Activated B cell treated with CpG ODN at 0.5 μM for 24 hours (primary cell): ENCODE measurements at places on chromosomes 13 and 19. TPM values are rescaled to one million over a fixed set of nuclear protein-coding genes. Genes with fewer than 3 reads are reported as not detected.

DCLK1 gene
- not detected in 2 replicates for total RNA-seq

CLEC4G gene
- total RNA-seq: 0.55 and 0.78 TPM in 2 replicates

- no peak overlapping the region for H3K4me3 ChIP-seq
- DNase-seq: no peak
- H3K27ac ChIP-seq: no peak overlapping the region
- H3K27me3 ChIP-seq: no peaks in the 10 kb centered on the region
These were observed 49.7 kb downstream of the CRTC1 start for GRCh38 chr19:18733196-18733647.

GIPR gene
- total RNA-seq: 0.49 and 0.69 TPM in 2 replicates

- no peaks in the 10 kb centered on the region for H3K27me3 ChIP-seq
- no peak overlapping the region for H3K4me3 ChIP-seq
- DNase-seq: no peak
- H3K4me1 ChIP-seq: peaks cover 33% of the 10 kb centered on the region
- no peak overlapping the region for H3K27ac ChIP-seq
- no peaks in the 10 kb centered on the region for H3K36me3 ChIP-seq
These were observed 130.6 kb downstream of the DLEU7 start for GRCh38 chr13:50712881-50713280.

- peaks cover 11% of the 10 kb centered on the region for H3K27me3 ChIP-seq
- H3K36me3 ChIP-seq: no peaks in the 10 kb centered on the region
- DNase-seq: no peak
- no peak overlapping the region for H3K27ac ChIP-seq
- H3K4me1 ChIP-seq: peaks cover 2% of the 10 kb centered on the region
- no peak overlapping the region for H3K4me3 ChIP-seq
These were observed 78.0 kb downstream of the STARD13 start for GRCh38 chr13:33207615-33207961.

DNA sequence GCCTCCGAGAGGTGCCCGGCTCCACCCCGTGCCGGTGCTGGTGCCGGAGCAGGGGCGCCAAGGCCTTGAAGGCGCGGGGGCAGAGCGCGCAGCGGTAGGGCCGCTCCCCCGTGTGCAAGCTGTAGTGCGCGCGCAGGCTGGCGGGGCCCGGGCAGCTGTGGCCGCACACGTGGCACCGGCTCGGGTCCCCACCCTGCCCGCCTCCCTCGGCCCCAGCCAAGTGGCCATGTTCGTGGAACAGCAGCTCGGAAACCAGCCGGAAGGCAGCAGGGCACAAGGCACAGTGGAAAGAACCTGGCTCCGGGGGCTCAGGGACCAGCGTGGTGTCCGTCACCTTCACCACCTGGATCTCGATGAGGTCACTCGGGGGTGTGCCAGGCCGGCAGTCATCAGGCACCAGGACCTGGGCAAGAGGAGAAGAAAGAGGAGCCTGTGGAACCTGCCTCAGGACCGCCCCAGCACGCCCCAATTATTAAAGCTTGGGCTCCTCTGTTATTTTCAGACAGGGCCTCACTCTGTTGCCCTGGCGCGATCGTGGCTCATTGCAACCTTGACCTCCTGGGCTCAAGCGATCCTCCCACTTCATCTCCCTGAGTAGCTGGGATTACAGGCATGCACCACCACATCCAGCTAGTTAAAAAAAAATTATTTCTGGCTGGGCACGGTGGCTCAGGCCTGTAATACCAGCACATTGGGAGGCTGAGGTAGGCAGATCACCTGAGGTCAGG lies 2.0 kb downstream of the ZNF784 start:
- no peak overlapping the region for H3K4me3 ChIP-seq
- H3K27me3 ChIP-seq: no peaks in the 10 kb centered on the region
- DNase-seq: no peak
- H3K4me1 ChIP-seq: peaks cover 17% of the 10 kb centered on the region
- H3K36me3 ChIP-seq: peaks cover 18% of the 10 kb centered on the region
- no peak overlapping the region for H3K27ac ChIP-seq

GRCh38 chr19:44644402-44645016 lies 799 bp downstream of the PVR start:
- H3K4me3 ChIP-seq: peak overlapping the region; percentile 44
- no peak overlapping the region for H3K27ac ChIP-seq
- H3K4me1 ChIP-seq: peaks cover 5% of the 10 kb centered on the region
- H3K27me3 ChIP-seq: peaks cover 33% of the 10 kb centered on the region

DNA sequence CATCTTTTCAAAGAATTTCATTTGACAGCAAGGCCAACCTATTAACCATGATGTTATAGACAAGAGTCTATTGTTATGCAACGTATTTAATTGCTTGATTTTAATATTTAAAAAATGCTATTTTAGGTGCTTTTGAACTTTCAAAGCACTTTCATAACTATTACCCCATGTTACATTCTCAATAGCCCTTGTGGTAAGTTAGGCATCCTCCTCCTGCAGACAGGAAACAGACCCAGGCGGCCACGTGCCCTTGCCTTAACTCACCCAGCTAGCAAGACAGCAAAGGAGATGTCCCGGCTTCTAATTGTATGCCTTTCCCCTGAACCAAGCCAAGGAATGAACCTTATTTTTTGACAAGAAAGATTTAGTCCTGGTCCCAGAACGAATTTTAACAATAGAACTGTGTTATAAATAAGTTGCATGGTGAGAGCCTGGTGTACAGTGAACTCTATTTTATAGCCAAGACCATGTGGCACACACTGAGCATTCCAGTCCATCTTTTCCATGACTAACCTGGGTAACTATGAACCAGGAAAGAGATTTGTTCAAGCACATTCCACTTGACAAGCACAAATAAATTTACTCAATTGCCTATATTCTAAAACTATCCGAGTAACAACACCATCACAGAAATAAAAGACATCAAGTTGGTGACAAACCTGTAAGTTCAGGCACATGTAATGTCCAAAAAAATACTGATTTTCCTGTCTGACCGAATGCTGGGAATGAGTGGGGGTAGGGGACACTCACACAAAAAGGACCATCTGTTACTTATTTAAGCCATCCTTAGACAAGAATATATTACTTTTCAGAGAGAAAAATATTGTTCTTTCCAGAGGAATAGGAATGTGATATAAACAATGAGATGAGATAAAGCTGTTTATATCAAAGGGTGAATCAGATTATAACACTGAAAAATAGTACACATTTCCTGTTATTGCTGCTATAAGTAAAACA lies 163.0 kb downstream of the EFNB2 start:
- H3K27ac ChIP-seq: no peak overlapping the region
- no peaks in the 10 kb centered on the region for H3K36me3 ChIP-seq
- DNase-seq: no peak

GRCh38 chr13:80083853-80084676 lies 256.9 kb downstream of the SPRY2 start:
- H3K36me3 ChIP-seq: no peaks in the 10 kb centered on the region
- no peak overlapping the region for H3K27ac ChIP-seq
- no peaks in the 10 kb centered on the region for H3K4me1 ChIP-seq

DNA sequence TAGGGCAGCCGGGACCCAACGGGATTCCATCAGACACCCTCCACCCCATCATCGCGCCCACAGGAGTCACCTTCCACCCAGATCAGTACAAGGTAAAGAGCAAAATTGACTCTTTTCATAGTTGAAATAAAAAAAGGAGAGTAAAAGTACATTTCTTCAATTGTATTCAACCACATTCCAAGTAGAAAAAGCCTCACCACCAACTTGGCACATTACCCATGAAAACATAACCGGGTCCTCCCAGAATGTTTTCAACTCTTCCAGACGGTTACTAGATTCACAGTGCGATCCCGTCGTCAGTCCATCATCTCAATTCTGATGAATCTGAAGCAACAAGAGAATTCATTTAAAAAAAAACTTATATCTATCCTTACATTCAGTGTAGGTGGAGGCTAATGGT lies 125.2 kb downstream of the RAB20 start:
- no peak overlapping the region for H3K27ac ChIP-seq
- peaks cover 19% of the 10 kb centered on the region for H3K27me3 ChIP-seq
- H3K4me3 ChIP-seq: no peak overlapping the region
- no peak for DNase-seq
- no peaks in the 10 kb centered on the region for H3K36me3 ChIP-seq

CDC42EP5 gene
- not detected in 2 replicates for total RNA-seq

PGLYRP1 gene
- total RNA-seq: not detected in 2 replicates

- DNase-seq: no peak
- H3K27me3 ChIP-seq: no peaks in the 10 kb centered on the region
- no peaks in the 10 kb centered on the region for H3K4me1 ChIP-seq
- no peak overlapping the region for H3K27ac ChIP-seq
- H3K36me3 ChIP-seq: no peaks in the 10 kb centered on the region
These were observed 475.8 kb upstream of the NBEA start for GRCh38 chr13:34466301-34466700.

DNA sequence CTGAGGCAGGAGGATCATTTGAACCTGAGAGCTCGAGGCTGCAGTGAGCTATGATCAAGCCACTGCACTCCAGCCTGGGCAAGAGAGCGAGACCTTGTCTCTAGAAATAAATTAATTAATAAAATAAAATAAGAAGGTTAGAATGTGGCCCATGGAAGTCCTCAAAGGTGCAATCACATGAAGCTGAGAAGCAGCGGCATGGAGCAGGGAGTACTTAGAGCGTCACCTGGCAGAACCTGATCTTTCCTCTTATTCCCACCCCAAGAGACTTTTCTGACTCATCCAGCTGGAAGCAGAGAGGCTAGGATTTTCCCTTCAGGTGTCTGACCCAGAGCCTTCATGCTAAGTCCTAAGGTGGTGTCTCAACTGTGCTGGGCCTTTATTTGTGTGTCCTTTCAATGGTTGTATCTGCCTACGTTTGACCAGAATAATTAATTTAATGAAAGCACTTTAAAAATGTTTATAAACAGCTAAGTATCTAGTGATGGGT lies 8.9 kb upstream of the MRPS31 start:
- no peak overlapping the region for H3K4me3 ChIP-seq
- H3K4me1 ChIP-seq: peaks cover 25% of the 10 kb centered on the region
- H3K27ac ChIP-seq: no peak overlapping the region
- no peak for DNase-seq
- H3K27me3 ChIP-seq: no peaks in the 10 kb centered on the region

RNF17 gene
- not detected in 2 replicates for total RNA-seq

FGF22 gene
- total RNA-seq: 0.64 and 0.73 TPM in 2 replicates

CLDN10 gene
- not detected in 2 replicates for total RNA-seq

GPR183 gene
- total RNA-seq: 84.5 and 86.4 TPM in 2 replicates

FCER2 gene
- 191 and 193 TPM in 2 replicates for total RNA-seq

ZNF534 gene
- total RNA-seq: 0.16 TPM in 1 of 2 replicates, not detected in the other

- no peak for DNase-seq
- H3K27me3 ChIP-seq: no peaks in the 10 kb centered on the region
- no peak overlapping the region for H3K4me3 ChIP-seq
- H3K36me3 ChIP-seq: no peaks in the 10 kb centered on the region
- H3K27ac ChIP-seq: no peak overlapping the region
- no peaks in the 10 kb centered on the region for H3K4me1 ChIP-seq
These were observed 560.8 kb upstream of the NBEA start for GRCh38 chr13:34381228-34381627.

DNA sequence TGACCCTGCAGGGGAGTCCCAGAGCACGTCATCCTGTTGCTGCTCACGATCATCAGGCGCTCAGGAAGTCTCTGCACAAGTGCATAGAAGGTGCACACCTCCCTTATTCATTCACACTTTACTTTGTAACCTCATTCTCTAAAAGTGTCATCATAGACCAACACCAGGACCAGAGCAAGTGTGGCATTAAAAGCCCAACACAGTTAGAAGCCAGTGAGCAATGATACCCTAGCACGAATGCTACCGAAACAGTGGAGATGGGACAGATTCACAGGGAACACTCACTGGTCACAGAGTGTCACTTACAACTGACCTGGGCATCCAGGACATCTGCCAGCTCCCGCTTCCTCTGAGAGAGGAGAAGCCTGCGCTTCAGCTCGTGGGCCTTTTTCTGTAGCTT lies 17.0 kb downstream of the HAUS8 start:
- H3K4me1 ChIP-seq: peaks cover 2% of the 10 kb centered on the region
- DNase-seq: no peak
- no peak overlapping the region for H3K4me3 ChIP-seq

DNA sequence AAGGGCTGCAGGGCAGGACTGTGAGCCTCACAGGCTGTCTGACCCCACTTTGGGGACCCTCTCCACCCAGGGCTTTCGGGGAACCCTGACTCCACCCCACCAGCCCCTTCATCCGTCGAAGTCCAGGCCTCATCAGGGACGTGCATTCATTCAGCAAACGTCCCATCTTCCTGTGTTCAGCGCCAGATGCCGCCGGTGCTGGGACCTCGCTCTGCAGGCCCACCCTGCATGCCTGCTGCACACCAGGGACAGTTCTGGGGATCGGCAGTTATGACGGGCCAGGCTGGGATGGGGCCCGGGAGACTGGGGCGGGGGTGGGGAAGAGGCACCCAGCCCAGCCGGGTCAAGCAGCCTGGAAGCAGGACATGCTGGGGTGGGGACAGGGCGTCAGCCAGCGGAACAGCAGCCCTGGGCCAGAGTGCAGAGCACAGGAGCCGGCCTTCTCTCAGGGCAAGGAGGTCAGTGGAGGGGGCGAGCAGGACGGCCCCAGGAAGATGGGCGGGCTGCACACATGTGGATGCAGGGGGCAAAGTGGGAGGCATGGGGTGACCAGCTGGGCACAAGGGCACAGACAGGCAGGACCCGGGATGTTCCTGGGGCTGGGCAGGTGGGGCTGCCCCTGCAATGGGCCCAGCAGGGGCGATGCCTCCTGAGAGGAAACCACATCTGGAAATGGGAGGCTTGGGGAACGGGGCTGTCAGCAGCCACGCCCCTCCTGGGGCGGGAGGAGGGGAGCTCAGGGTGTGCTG lies 5.1 kb downstream of the GAMT start:
- no peaks in the 10 kb centered on the region for H3K27me3 ChIP-seq
- peaks cover 15% of the 10 kb centered on the region for H3K36me3 ChIP-seq
- DNase-seq: no peak
- H3K4me1 ChIP-seq: peaks cover 6% of the 10 kb centered on the region
- no peak overlapping the region for H3K27ac ChIP-seq

- H3K27me3 ChIP-seq: peaks cover 17% of the 10 kb centered on the region
- H3K36me3 ChIP-seq: no peaks in the 10 kb centered on the region
These were observed 65.9 kb upstream of the ADGRL1 start for GRCh38 chr19:14271840-14272239.

GRCh38 chr19:34135054-34135800 lies 37.1 kb upstream of the LSM14A start:
- H3K27ac ChIP-seq: peak overlapping the region; percentile 91
- DNase-seq: no peak
- H3K36me3 ChIP-seq: no peaks in the 10 kb centered on the region

GRCh38 chr19:19119325-19120237 lies 18.7 kb downstream of the TMEM161A start:
- no peak overlapping the region for H3K27ac ChIP-seq
- no peaks in the 10 kb centered on the region for H3K4me1 ChIP-seq
- peaks cover 27% of the 10 kb centered on the region for H3K36me3 ChIP-seq
- no peak overlapping the region for H3K4me3 ChIP-seq
- no peak for DNase-seq
- H3K27me3 ChIP-seq: no peaks in the 10 kb centered on the region

- H3K4me1 ChIP-seq: peaks cover 11% of the 10 kb centered on the region
- H3K4me3 ChIP-seq: no peak overlapping the region
- H3K27ac ChIP-seq: no peak overlapping the region
- H3K36me3 ChIP-seq: no peaks in the 10 kb centered on the region
- DNase-seq: no peak
These were observed 70.3 kb downstream of the ALOX5AP start for GRCh38 chr13:30805603-30806011.

GRCh38 chr19:45477713-45478453 lies 10.1 kb downstream of the FOSB start:
- peak overlapping the region; percentile 97 for H3K27ac ChIP-seq
- peaks cover 6% of the 10 kb centered on the region for H3K36me3 ChIP-seq
- peaks cover 23% of the 10 kb centered on the region for H3K4me1 ChIP-seq
- H3K4me3 ChIP-seq: peak overlapping the region; percentile 89
- DNase-seq: no peak
